ENCODE measurements at places on chromosomes 11 and 22.
A peak's percentile ranks its signal among the peaks of the same experiment; 100 is the strongest.

DNA sequence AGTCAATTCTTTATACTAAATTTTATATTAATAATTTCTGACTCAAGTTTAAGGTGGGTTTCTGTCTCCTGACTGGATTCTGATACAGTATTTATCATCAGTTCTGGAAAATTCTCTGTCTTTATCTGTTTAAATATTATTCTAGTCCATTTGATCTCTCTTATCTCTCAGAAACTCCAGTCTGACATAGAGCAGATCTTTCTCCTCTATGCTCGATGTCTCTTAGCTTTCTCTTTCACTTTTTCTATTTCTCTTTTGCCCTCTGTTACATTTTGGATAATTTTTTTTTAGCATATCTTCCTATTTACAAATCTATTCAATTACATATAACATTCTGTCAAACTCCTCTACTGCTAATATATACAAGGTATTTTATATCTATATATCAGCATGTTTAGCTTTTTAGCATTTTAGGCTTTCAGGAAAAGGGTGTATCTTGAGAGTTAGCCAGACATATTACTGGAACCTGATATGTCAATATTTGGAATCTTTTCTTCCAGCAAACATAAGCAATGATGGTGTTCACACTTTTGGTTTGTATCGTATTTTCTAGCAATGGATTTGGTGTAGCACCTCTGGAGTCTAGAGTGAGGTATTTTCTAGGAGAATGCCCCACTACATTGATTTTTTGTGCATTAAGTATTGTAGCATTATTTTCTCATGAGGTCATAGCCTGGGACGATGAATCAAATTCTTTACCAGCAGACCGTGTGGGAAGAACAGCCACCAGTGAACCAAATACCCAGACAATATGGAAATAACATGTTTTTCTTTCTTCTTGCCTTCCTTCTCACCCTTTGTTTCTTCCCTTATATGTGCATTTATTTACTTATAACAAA lies 4.1 kb upstream of the NNMT start:
- no peak for DNase-seq

DNA sequence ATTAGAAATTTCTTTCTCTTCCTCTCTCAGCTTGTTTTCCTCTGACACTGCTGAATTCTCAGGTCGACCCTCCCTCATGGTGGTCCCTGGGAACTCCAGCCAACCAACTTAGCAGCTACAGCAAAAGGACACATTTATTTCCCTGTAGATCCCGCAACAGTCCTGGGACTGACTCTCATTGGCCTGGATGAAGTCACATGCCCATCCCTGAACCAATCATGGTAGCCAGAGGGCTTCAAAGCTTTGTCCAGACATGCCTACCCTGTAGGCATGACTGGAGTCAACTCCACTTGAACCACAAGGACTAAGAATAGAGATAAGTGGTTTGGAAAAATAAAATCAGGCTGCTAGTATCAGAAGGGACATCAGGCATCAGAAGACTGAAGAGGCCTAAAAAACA lies 84.6 kb upstream of the LRRC55 start:
- no peak for DNase-seq

DNA sequence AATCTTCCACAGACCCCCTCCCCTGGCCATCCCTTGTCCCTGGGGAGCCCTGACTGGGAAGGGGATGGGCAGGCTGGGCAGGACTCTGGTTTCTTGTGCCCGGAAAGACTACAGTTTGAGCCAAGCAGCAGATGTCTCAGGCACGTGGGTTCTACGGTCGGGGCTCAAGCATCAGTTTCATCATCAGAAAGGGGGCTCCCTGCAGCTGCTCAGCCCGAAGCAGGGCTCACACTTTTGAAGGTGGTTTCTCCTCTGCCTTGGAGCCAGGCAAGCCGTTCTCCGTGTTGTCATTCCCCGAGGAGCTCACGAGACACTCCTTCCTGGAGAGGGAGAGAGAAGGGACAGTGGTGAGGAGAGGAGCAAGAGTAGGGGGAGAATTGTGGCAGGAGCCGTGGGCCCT lies 15.8 kb downstream of the SCN4B start:
- DNase-seq: no peak

DNA sequence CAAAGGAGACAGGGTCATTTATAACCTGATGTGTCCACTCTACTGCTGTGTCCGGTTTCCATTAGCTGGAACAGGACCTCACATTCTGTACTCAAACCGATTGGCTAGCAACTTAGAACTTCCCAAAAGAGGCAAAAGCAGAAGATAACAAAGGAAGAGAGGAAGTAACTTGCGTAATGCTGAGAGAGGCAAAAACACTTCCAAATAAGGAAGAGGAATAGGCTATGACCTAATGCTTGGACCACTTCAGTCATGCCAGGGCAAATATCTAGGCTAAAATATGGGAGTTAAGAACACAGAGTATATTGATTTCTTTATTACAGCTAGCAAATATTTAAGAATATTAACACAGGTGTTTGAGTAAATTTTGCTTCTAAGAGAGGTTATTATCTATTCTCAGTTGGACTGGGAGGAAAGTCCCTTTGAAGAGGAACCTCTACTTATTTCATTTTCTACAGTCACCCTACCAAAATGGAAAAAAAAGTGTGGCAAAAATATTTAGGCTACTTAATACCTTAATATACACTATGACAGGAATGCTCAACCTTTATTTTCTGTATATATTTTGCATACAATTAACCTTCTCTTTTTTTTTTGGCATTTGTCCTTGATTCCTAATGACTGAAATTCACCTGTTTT lies 499.8 kb upstream of the CHORDC1 start:
- DNase-seq: no peak

DNA sequence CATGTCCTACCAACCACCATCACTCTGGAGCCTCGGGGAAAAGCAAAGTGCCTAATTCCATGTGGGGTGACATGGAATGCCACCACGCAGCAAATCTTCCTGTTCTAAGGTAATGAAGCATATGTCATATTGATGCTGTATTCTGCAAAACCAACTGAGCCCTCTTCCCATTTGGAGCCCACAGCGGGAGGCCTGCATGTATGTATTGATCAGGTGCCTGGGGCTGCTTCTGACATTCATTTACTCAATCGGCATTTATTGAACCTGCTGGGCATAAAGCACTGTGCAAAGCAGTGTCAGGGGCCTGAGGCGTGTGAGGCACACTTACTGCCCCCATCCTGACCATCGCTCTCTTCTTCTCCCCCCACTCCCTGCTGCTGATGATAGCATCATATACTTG lies 39.1 kb downstream of the ANKK1 start:
- DNase-seq: no peak

DNA sequence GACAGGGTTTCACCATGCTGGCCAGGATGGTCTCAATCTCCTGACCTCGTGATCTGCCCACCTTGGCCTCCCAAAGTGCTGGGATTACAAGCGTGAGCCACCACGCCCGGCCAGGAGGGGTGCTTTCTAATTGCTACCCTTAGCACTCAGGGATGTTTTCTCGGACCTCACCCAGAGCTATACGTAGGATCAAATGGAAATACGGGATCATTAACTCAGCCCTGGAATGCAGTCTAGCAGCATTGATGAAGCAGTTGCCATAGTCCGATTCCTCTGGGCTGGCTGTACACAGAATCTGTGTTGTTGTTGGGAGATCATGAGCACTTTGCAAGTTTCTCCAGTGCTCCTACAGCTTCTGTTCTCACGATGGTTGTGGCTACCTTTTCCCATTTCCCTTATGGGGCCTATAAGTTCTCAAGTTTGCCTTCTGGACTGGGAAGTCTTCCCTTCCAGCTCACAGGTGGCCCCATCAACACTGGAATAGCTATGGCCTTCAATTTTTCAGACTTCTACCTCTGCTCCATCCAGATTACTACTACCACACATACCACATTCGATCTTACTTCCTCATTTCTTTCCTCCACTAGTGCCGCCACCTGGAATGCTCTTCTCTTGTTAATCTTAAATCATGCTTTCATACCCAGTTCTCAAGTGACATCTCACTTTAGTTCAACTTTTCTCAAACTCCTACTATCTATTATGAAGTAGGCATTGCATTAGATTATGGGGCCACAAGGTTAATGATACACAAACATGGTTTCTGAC lies 16.1 kb upstream of the PCF11 start:
- DNase-seq: no peak

- DNase-seq: peak; percentile 30
Observed at GRCh38 chr11:33987975-33988580, 63.5 kb upstream of the CAPRIN1 start.

GRCh38 chr22:31588970-31589675 lies 72.9 kb downstream of the PISD start:
- no peak for DNase-seq

- no peak for DNase-seq
Observed at GRCh38 chr11:33893711-33894397, 2.0 kb upstream of the LMO2 start.

Data from HS-27A (cell line).